Activated naive CD4-positive, alpha-beta T cell treated with anti-CD3 and anti-CD28 coated beads for 36 hours (primary cell): ENCODE measurements at places on chromosomes 2 and 18. TPM values are rescaled to one million over a fixed set of nuclear protein-coding genes. Genes with fewer than 3 reads are reported as not detected.

SPHKAP gene
- not detected for total RNA-seq

DNA sequence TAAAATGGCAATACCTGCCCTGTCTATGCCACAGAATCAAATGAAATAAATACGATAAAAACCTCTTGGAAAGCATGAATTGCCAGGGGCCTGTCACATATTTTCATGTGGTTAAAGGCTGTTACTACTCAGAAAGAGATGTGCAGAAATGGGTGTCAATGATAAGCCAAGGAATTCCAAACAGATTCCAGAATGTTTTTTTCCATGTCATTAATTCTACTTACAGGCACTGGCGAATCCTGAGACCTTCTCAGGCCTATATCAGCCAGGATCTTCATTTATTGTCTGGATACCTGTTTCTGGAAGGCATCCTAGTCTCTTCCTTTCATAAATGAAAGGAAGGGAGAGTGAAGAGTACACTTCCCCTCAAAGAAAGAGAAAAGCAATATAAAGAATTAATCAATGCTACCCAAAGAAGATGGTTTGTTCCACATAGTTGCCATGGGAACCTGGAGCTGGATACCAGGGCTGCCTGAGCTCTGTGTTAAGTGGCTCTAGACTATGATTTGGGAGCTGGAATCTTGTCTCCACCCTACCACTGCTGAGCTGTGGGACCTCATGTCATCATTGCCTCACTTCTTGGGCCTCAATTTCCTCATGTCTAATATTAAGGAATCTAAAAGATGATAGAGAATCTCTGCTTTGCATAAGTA, 335.1 kb upstream of the SKOR2 start:
- H3K27me3 ChIP-seq = peaks cover 6% of the 10 kb centered on the region
- no peaks in the 10 kb centered on the region for H3K36me3 ChIP-seq
- H3K4me3 ChIP-seq = no peak overlapping the region
- no peak for DNase-seq

GRCh38 chr2:1656961-1657841, 87.1 kb downstream of the PXDN start:
- no peak overlapping the region for H3K27ac ChIP-seq
- no peak overlapping the region for H3K4me3 ChIP-seq
- DNase-seq = no peak
- peaks cover 20% of the 10 kb centered on the region for H3K27me3 ChIP-seq

- no peaks in the 10 kb centered on the region for H3K36me3 ChIP-seq
- DNase-seq = no peak
- H3K27ac ChIP-seq = no peak overlapping the region
- no peaks in the 10 kb centered on the region for H3K4me1 ChIP-seq
- H3K4me3 ChIP-seq = no peak overlapping the region
Observed at GRCh38 chr2:204268971-204269370, 276.3 kb upstream of the PARD3B start.

DNA sequence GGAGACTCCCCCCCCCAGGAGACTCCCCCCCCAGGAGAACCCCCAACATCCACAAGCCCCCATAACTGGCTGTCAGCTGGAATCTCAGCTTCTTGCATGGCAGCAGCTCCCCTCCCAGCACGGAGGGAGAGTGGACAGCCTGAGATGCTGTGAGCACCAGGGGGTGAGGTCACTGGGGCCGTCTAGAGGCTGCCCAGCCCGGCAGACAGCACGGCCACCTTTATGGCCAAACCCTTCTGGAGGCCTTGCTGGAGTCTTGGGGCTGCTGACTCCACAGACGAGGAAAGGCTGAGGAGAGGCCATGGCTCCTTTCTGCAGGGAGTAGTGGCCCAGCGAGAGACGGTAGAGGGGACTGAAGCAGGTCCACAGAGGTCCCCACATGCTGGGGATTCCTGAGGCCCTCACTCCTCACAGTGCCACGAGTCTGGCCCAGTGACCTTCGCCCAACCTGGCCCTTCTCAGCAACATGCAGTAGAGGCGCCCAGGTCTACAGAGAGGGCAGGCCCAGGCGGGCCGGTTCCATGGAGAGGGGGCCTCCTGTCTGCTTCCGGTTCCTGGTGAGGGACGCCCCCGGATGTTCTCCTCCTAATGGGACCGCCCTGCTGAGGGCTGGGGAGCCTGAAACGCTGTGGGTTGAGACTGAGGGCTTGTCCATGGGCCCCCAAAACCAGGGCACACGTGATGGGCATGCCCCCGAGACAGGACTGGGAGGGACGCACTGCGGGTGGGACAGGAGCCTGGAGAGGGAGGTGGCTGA, 122.6 kb upstream of the CTDP1 start:
- no peaks in the 10 kb centered on the region for H3K27me3 ChIP-seq
- no peak for DNase-seq
- H3K4me1 ChIP-seq = no peaks in the 10 kb centered on the region
- H3K27ac ChIP-seq = no peak overlapping the region
- H3K4me3 ChIP-seq = no peak overlapping the region
- H3K36me3 ChIP-seq = no peaks in the 10 kb centered on the region

HAAO gene
- total RNA-seq = 0.41 TPM

C2orf15 gene
- 1.6 TPM for total RNA-seq

TMEM247 gene
- total RNA-seq = not detected

IL1B gene
- total RNA-seq = not detected

VWC2L gene
- not detected for total RNA-seq

DNA sequence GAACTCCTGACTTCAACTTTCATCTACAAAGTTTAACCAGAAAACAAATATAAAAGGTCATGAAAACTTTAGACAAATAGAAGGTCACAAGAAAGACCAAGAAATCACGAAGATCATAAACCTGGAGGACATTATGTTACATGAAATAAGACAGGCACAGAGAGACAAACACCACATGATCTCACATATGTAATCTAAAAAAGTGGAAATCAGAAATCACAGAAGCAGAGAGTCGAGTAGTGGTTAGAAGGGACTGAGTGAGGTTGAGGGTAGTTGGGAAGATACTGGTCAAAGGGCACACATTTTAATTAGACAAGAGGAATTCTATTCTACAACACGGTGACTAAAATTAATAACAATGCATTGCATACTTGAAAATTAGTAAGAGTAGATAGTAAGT, 1.4 kb downstream of the GCFC2 start:
- DNase-seq = no peak
- H3K36me3 ChIP-seq = peaks cover 22% of the 10 kb centered on the region
- H3K4me3 ChIP-seq = peak overlapping the region; percentile 72

DNA sequence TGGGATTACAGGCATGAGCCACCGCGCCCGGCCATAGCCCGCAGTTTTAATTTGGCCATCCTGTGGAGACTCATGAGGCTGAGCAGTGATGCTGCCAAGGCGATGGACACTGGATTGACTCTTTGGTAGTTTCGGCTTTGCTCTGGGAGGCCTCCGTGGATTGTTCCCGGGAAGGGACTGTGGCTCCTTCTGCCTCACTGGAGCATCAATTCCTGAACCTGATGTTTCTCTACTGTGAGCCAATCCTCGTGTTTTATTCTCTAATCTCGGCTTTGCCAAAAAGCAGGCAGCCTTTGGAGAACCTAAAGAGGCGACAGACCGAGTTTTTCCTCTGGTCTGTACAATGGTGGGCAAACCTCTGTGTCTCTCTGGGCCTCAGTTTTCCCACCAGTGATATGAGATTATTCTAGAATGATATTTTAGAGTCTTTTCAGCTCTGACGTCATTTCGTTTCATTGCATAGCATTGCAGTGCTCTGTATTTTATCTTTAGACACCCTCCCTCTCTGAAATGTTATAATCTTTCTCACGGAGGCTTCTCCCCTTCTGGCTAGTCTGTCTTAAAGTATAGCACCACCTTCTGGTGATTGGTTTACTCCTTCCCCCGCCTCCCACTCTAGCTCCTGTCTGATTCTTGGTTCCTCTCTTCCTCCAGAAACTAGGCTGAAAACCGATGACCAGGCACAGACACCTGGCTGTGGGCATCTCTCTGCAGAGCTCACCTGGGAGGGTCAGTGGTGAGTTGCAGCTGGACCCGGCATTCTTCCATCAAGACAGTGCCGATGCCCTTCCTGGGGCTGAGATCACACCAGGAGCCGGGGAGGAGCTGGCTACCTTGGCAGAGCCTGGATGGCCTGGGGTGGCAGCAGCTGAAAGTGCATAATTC, 341.3 kb downstream of the MYCN start:
- no peaks in the 10 kb centered on the region for H3K4me1 ChIP-seq
- DNase-seq = peak; percentile 16
- no peaks in the 10 kb centered on the region for H3K36me3 ChIP-seq
- peaks cover 2% of the 10 kb centered on the region for H3K27me3 ChIP-seq
- H3K27ac ChIP-seq = no peak overlapping the region

DNA sequence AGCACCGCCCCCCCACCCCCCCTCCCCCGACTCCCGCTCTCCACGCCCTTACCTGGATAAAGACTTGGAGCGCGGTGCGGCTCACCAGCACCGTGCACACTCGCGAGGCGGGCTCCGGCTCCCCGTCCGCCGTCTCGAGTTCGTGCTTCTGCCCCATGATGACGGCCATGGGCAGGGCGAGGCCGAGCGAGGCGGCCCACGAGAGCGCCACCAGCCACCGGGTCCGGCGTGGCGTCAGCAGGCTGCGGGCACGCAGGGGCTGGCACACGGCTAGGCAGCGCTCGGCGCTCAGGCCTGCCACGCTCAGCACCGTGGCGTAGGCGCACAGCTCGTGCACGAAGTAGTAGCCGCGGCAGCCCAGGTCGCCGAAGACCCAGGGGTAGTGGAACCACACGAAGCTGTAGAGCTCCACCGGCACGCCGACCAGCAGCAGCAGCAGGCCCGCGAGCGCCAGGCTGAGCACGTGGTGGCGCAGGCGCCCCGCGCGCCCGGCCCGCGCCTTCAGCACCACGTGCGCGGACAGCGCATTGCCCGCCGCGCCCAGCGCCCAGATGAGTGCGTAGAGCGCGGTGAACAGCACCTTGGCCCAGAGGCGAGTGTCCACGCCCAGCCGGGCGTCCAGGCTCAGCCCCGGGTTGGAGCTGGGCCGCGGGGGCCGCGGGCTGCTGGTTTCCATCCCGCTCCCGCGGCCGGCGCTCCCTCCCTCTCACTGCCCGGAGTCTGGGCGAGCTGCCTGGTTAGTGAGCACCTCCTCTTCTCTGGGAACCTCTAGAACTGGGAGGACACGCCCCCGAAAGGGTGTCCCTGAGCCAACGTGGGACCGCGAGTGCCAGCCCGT, at the start of gene NTSR2:
Gene NTSR2, minus strand, starts transcription at position 742 of the 838 bp plus-strand sequence. Its CDS starts 66 bp downstream, at position 676.
- DNase-seq = peak; percentile 53
- H3K4me1 ChIP-seq = peaks cover 3% of the 10 kb centered on the region
- no peak within 1 kb of the TSS for H3K4me3 ChIP-seq
- no peaks in the 10 kb centered on the region for H3K36me3 ChIP-seq
- no peak within 1 kb of the TSS for H3K27ac ChIP-seq

BOLL gene
- total RNA-seq = not detected

ADCYAP1 gene
- total RNA-seq = not detected

GRCh38 chr2:8551622-8552074, 130.2 kb upstream of the ID2 start:
- H3K36me3 ChIP-seq = no peaks in the 10 kb centered on the region
- H3K27ac ChIP-seq = peak overlapping the region; percentile 1
- no peaks in the 10 kb centered on the region for H3K27me3 ChIP-seq
- no peak for DNase-seq
- H3K4me3 ChIP-seq = no peak overlapping the region

- DNase-seq = no peak
- no peaks in the 10 kb centered on the region for H3K36me3 ChIP-seq
- H3K27me3 ChIP-seq = no peaks in the 10 kb centered on the region
- H3K4me1 ChIP-seq = no peaks in the 10 kb centered on the region
- H3K27ac ChIP-seq = no peak overlapping the region
Observed at GRCh38 chr18:73384246-73384645, 516.5 kb upstream of the NETO1 start.

ARHGAP28 gene
- total RNA-seq = not detected

ITPRIPL1 gene
- 13.4 TPM for total RNA-seq

STK25 gene
- 88.4 TPM for total RNA-seq

MPHOSPH10 gene
- 32.3 TPM for total RNA-seq

DNA sequence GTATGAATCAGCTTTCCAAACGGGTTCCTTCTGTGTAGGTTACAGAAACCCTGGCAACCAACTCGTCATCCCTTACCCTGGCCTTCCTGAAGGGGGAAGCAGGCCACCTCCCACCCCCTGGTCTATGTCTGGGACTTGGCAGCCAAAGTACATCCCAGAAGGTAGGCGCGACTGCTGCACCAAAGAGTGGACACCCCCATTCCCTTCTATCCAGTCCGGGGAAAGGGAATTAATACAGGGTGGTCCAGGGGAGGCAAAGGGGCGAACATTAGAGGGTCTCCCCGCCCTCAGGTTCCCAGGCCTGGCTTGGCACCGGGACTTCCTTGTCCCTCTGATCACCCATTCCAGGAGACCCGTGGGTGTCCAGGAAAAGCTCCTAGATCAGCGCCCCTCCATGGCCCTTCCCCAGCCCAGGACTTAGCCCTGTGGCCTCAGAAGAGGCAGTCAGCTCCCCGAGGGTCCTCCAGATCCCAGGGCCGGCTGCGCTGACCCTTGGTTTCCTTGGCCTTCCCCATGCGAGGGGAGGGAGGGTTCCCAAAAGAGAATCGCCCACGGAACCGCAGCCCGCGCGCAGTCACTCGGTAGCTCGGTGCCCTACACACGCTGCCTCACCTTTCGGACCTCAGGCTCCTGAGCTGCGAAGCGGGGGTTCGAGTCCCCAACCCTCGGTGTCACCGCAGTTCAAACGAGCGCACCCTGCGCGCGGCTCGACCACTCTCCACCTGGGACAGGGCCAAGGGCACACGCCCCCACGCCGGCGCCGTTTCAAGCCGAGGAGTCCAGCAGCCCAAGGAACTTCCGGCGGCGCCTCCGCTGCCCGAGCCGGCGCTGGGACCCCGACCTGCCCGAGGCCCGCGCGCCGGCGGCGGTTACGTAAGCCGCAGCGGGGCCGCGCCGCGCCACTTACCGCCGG, at the start of gene PER2:
Gene PER2, minus strand, starts transcription at position 874 of the 913 bp plus-strand sequence. CDS start 10,674 bp downstream, outside the sequence.
- H3K36me3 ChIP-seq = no peaks in the 10 kb centered on the region
- peak within 1 kb of the TSS; percentile 89 for H3K4me3 ChIP-seq
- peak; percentile 63 for DNase-seq
- H3K27ac ChIP-seq = peak within 1 kb of the TSS; percentile 85
- no peaks in the 10 kb centered on the region for H3K27me3 ChIP-seq
- peaks cover 42% of the 10 kb centered on the region for H3K4me1 ChIP-seq

DNA sequence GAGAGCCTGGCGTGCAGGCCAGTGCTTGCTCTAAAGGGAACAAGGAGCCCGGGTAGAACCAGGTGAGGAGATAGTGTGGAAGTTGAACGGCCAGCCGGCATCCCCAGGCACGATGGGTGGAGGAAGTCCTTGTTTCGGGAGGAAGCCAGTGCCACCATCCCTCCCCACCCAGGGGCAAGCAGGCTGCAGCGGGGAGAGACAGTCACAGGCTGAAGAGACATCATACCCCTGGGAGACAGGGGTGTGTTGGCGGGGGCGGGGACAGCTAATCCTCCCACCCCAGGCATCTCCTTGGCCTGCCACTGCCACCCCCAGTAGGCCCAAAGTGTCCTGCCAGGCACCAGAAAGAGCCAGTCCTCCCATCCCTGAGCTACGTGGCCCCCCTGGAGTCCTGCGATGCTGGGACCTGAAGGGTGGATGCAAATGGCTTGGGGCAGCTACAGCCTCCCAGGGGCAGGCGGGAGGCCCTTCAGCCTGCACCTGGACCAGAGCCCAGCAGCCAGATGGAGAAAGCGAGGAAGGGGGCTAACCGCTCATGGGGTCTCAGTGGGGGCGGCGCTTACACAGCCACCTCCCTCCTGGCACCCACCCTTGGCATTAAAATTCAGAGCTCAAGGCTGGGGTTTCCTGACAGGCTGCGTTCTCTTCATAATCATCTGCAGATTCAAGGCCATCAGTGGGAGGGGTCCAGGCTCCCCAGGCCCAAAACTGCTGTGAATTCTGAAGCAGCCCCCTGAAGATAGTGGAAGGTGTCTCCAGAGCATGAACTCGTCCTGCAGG, 14.8 kb upstream of the GPR55 start:
- no peak overlapping the region for H3K4me3 ChIP-seq
- H3K4me1 ChIP-seq = peaks cover 11% of the 10 kb centered on the region
- DNase-seq = no peak
- H3K27ac ChIP-seq = no peak overlapping the region
